Naive thymus-derived CD8-positive, alpha-beta T cell (primary cell): ENCODE measurements at places on chromosomes 12 and 14.
A peak's percentile ranks its signal among the peaks of the same experiment; 100 is the strongest.

- no peak for DNase-seq
Observed at GRCh38 chr12:55017416-55017925, 2.3 kb upstream of the NEUROD4 start.

DNA sequence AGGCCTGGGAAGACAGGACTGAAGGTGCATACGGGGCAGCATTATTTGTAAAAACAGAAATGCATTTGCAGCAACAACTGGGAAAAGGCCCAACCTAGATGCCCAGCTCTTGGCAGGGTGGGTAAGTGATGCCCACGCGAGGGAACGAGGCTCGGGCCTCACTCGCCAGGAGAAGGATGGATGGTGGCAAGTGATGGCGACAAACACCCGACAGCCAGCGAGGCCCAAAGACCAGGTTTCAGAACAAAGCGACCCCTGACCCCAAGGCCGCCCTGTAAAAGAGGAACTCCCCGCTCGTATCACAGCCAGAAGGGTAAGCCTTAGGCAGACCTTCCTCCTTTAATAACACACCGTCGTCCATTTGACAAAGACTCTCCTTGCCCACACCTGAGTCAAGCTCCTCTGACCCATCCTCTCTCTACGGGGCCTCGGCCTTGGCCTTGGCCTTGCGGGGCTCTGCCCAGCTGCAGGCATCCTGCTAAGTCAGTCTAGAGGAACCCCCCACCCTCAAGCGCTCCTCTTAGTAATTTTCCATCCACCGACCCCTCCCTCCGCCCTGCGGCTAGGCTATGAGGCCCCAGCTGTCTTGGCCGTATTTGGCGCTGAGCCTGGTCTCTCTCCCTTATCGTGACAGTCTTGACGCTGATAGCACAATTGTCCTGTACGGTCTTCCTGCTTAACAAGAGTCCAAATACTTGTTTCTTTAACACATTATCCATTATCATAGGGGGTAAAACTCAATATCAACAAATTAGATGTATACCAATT lies 80.2 kb downstream of the NCOR2 start:
- no peak for DNase-seq

DNA sequence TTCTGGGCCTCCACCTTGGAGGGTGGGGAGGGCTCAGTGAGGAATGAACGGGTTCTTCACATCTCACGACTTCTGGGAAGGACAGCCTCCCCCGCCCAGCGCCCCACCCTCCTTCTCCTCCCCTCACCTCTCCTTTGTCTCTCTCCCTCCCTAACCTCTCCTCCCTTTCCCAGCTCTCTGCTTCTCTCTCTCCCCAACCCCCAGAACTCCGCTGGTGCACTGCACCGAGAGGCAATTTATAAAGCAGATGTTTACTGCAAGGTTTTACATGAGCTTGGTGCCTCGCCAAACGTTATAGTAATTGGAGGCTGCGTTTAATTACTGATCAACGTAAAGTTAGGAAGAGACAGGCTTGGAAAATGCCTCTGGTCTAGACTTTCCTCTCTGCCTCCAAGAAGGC lies 42.9 kb upstream of the FAM222A start:
- no peak for DNase-seq

GRCh38 chr12:61879229-61879628 lies 381.0 kb upstream of the USP15 start:
- no peak for DNase-seq

DNA sequence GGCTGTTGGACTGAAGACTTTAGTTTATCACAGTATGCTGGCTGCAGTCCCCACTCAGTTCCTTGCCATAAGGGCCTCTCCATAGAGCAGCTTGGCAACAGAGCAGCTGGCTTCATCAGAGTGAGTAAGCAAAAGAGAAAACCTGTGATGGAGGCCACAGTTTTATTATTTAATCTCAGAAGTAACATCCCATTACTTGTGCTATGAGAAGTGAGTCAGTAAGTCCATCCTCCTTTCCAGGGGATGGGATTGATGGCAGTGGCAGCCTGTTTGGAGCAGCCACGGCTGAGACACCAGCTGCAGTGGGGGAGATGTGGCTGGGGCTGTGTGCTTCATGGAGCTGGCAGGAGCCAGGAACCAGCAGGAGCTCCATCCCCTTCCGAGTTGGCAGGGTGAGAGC lies 138.5 kb upstream of the SRRM4 start:
- no peak for DNase-seq

DNA sequence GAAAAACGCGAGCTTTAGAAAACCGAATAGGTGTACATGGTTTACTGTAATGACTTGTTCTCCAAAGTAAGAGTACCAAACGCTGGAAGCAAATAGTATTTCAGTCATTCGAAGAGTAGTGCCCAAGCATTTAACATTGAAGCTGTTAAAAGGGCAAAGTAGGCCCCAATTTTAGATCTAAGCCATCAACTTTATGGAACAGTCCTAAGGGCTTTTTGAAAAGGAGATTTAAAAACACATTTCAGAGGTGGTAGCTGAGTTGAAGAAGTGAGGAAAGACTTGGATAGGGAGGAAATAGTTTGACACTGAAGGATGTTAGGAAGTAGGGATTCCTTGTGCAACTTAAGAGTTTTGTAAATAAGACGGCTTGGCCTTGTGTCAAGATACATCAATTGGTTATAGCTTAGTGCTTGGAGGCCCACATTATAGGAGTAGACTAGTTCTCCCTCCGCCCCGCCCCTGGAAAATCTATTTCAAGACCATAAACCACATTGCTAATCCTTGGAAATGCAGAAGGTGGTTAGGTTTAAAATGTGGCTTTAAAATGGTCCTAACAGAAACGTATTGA lies 783 bp upstream of the TUBA1B start:
- no peak for DNase-seq

DNA sequence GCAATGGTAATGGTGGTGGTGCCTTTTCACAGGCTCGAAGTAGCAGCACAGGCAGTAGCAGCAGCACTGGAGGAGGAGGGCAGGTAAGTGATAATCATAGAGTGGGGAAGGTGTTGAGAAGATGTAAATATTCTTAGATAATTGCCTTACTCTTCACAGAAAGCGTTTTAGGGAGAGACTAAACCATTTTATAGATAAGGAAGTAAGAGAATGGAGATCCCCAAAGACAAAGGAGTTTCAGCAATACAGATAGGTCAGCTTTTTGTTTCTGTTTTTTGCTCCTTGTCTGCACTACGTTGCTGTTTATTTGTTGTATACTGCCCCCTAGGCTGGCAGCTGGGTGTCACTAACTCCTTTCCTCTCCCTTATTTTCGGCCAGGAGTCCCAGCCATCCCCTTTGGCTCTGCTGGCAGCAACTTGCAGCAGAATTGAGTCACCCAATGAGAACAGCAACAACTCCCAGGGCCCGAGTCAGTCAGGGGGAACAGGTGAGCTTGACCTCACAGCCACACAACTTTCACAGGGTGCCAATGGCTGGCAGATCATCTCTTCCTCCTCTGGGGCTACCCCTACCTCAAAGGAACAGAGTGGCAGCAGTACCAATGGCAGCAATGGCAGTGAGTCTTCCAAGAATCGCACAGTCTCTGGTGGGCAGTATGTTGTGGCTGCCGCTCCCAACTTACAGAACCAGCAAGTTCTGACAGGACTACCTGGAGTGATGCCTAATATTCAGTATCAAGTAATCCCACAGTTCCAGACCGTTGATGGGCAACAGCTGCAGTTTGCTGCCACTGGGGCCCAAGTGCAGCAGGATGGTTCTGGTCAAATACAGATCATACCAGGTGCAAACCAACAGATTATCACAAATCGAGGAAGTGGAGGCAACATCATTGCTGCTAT lies 2.0 kb downstream of the SP1 start:
- peak; percentile 19 for DNase-seq

GRCh38 chr12:80811957-80812708 lies 95.4 kb downstream of the MYF5 start:
- no peak for DNase-seq

DNA sequence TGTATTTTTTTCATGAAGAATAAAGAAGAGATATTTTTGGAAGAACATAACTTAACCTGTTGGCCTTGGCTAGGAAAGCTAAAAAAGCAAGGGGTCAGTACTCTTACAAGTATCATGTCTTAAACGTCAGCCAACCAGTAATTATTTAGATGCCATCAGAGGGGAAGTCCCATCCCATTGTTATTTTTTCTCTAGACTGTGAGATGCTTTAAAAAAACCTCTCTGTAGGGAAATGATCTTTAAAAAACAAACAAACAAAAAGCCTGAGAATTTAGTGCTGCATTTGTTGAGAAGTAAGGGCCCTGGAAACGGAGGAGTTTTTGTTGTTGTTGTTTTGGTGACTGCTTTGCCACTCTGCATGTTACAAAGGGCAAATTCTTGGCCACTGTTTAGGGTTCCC lies 474.0 kb downstream of the ZFP36L1 start:
- no peak for DNase-seq
